ENCODE measurements at places on chromosomes 2 and 18. TPM values are rescaled to one million over a fixed set of nuclear protein-coding genes. Genes with fewer than 3 reads are reported as not detected.

DNA sequence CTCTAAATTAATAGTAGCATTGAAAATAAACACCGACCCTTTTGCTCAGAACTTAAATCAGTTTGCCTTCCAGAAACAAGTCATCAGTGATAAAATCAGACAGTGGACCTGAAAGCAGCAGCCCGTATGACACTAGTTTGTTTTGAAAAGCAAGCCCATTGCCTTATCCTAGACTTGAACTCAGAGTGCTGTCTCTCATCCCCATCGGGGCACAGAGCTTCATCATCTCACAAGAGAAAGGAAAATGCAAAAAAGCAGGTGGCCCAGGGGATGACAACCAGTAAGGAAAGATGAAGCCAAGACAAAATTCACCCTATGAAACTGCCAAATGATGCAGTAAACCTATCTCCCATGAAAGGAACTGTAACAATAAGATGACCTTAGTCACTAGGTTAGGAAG lies 71.2 kb downstream of the CERKL start:
- no peaks in the 10 kb centered on the region for H3K36me3 ChIP-seq
- H3K4me3 ChIP-seq = peak overlapping the region; percentile 61
- DNase-seq = no peak

DNA sequence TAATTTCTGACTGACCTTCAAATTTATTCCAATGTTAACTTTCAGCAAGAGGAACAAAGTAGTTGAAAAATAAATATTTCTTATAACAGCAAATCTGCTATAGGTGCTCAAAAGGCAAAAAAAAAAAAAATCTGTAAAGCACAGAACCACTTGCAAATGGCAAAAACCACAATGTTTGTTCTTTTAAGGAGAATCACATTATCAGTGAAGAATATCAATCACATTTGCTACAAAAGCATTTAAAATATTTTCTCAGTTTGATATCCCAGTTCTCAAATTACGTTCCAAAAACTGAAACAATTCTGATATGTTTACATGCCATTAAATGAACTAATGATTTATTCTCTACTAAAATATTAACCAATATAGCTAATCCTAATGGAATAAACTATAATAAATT lies 163.3 kb downstream of the METTL4 start:
- no peaks in the 10 kb centered on the region for H3K36me3 ChIP-seq
- H3K4me3 ChIP-seq = no peak overlapping the region
- H3K27me3 ChIP-seq = no peaks in the 10 kb centered on the region
- H3K4me1 ChIP-seq = no peaks in the 10 kb centered on the region
- no peak for DNase-seq

DNA sequence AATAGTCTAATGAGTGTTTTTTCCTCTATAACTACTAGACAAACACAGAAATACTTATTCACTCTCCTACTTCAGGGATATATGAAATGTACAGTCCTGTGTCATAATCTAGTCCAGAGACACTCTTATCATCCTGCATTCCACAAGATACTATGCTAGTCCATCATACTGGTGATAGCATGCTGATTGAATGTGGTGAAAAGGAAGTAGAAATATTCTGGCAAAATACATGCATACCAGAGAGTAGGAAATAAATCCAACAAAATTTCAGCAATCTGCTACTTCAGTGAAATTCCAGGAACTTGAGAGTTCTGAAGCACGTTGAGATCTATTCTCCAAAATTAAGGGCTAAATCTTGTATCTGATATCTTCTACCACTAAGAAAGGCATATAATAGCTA lies 353.9 kb downstream of the PID1 start:
- DNase-seq = no peak
- no peaks in the 10 kb centered on the region for H3K4me1 ChIP-seq
- H3K27me3 ChIP-seq = no peaks in the 10 kb centered on the region
- no peaks in the 10 kb centered on the region for H3K36me3 ChIP-seq

DNA sequence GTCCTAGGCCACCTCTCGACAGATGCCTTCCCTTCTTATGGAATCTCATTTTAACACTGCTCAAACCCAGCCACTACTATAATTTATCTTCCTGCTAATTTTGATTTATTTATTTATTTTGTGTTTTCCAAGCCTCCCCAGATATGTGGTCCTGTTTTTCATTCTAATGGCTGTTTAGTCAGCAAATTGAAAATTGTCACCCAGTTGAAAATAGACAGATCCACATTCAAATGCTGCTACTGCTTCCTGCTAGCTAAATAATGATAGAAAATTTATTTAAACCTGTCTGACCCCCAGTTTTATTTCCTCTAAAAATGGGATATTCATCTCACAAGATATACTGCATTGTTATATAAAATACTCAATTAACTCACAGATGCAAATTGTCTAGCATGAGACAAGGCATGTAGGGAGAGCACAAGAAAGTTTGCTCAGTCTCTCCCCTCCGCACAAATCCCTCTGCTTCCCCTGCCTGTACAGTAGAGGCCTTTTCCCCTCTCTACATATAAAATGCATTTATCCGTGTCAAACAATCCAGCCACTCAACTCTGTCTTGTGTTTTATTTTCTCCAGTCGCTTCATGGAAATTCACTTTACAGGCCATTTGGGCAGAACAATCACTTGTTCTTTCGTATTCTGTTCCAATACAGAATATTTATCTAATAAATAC lies 389.9 kb downstream of the SOX11 start:
- no peak for DNase-seq
- no peak overlapping the region for H3K4me3 ChIP-seq
- H3K27me3 ChIP-seq = peaks cover 14% of the 10 kb centered on the region
- H3K4me1 ChIP-seq = peaks cover 37% of the 10 kb centered on the region

The MYO3B gene
- total RNA-seq = 0.22 TPM

GRCh38 chr2:170244555-170244954 lies 66.6 kb downstream of the MYO3B start:
- no peak for DNase-seq
- no peak overlapping the region for H3K27ac ChIP-seq
- H3K4me1 ChIP-seq = peaks cover 6% of the 10 kb centered on the region
- peaks cover 3% of the 10 kb centered on the region for H3K36me3 ChIP-seq

- H3K36me3 ChIP-seq = no peaks in the 10 kb centered on the region
- H3K4me1 ChIP-seq = no peaks in the 10 kb centered on the region
- no peak for DNase-seq
- H3K27me3 ChIP-seq = peaks cover 5% of the 10 kb centered on the region
Measured at GRCh38 chr2:64447317-64448040, 6.5 kb upstream of the LGALSL start.

GRCh38 chr18:5622905-5623304 lies 79.1 kb upstream of the EPB41L3 start:
- no peak for DNase-seq
- no peak overlapping the region for H3K4me3 ChIP-seq
- H3K27ac ChIP-seq = no peak overlapping the region

The RIT2 gene
- not detected for total RNA-seq

- DNase-seq = no peak
- no peak overlapping the region for H3K27ac ChIP-seq
- no peaks in the 10 kb centered on the region for H3K4me1 ChIP-seq
- H3K4me3 ChIP-seq = no peak overlapping the region
Measured at GRCh38 chr2:36672199-36672598, 24.3 kb upstream of the VIT start.

DNA sequence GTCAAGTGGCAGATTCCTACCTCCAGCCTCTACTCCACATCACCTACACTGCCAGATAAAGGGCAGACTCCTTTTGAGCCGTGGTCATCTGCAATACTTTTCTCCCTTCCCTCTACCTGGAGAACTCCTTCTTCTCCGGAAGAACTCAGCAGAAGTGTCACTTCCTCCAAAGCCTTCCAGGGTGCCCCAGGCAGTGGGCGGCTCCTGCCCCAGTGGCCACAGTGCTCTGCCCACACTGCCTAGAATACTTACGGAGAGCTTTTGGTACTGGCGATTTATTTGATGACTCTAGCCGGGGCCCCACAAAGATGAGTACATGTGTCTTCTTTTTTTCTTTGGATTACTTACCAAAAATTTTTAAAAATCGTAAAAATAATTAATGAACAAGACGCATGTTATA lies 39.7 kb downstream of the FOSL2 start:
- H3K4me1 ChIP-seq = no peaks in the 10 kb centered on the region
- DNase-seq = no peak
- peaks cover 6% of the 10 kb centered on the region for H3K36me3 ChIP-seq
- no peak overlapping the region for H3K4me3 ChIP-seq

DNA sequence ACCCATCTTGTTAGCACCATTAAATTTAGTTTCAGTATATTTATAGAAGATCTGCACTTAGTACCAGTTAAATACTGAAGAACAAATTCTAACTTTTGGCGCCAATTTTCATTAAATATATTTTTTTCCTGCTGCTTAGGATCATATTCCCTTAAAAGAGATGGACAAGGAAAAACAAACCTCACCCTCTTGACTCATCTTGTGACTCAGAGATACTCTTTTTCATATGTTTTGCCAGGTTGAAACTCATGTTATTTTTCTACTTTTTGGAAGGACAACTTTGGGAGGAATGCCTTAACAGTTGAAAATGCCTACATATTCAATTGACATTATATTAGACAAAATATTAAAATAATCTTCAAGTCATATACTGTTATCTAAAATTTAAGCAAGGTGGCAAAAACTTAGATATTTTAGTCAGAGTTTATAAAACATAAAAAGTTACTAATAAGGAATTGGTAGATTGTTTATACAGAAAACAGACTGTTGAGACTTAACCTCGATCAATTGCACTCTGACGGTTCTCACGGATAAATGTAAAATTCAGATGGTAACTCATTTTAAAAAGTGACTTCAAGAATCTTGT lies 36.2 kb downstream of the PNO1 start:
- H3K27me3 ChIP-seq = no peaks in the 10 kb centered on the region
- H3K4me1 ChIP-seq = no peaks in the 10 kb centered on the region
- no peak overlapping the region for H3K4me3 ChIP-seq
- H3K27ac ChIP-seq = no peak overlapping the region
- no peaks in the 10 kb centered on the region for H3K36me3 ChIP-seq

DNA sequence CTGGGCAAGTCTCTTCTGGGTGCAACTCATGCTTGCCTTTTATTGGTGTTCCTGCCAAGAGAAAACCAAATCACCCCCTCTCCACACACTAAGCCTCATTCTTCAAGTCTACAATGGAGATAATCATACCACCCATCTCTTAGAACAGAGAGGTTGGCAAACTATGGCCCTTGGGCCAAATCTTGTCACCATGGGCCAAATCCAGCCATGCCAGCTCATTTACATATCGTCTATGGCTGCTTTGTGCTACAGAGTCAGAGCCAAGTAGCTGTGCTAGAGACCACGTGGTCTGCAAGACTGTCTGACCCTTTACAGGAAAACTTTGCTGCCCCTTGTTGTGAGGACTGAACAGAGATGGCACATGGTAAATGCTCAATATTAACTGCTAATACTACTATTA lies 270.3 kb upstream of the PARD3B start:
- peaks cover 12% of the 10 kb centered on the region for H3K4me1 ChIP-seq
- peak overlapping the region; percentile 46 for H3K27ac ChIP-seq

The EML6 gene
- 0.91 TPM for total RNA-seq

The CHRND gene
- 2.2 TPM for total RNA-seq

DNA sequence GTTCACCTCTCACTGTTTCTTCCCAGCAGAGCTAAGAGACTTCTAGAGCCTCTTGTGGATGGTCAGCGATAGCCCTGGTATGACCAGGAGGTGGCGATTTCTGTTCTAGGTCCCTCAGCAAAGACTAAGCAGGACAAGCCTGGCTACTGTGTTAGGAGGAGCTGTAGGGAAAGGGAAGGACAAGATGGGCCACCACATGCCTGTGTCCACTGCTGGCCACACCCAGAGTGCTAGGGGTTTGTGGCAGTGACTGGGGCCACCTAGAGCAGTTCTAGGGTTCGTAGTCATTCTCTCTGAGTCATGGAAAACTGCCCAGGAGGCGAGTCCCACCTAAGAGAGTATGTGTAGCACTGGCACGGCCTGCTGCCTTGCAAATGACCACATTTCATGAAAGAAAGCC lies 179.4 kb downstream of the ALPK2 start:
- no peak for DNase-seq
- no peaks in the 10 kb centered on the region for H3K27me3 ChIP-seq
- H3K4me3 ChIP-seq = no peak overlapping the region
- H3K36me3 ChIP-seq = no peaks in the 10 kb centered on the region
- no peak overlapping the region for H3K27ac ChIP-seq
- peaks cover 7% of the 10 kb centered on the region for H3K4me1 ChIP-seq

The MDH1B gene
- 0.98 TPM for total RNA-seq

DNA sequence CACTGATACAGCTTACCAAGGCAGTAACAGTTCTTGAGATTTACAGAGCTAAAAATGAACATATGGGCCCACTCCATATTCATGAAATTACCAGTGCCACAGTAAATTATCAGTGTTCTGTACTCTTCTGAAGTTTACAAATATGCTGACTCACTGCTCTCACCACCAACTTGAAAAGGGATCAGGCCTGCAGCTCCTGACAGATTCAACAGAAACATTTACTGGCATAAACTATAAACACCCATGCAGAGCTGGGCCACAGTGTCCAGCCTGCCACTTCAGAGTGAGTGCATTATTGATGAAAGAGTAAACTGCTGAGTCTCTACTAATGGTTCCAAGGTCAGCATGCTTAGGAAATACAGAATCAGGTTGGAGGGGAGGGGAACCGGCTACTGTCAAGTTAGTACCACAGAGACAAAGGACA lies 83.1 kb downstream of the FARSB start:
- H3K4me3 ChIP-seq = peak overlapping the region; percentile 2
- no peaks in the 10 kb centered on the region for H3K36me3 ChIP-seq
- H3K27ac ChIP-seq = peak overlapping the region; percentile 17
- H3K4me1 ChIP-seq = peaks cover 22% of the 10 kb centered on the region

- H3K36me3 ChIP-seq = no peaks in the 10 kb centered on the region
- no peaks in the 10 kb centered on the region for H3K4me1 ChIP-seq
- H3K4me3 ChIP-seq = no peak overlapping the region
- no peak for DNase-seq
- peaks cover 2% of the 10 kb centered on the region for H3K27me3 ChIP-seq
Measured at GRCh38 chr2:199928226-199928625, 17.1 kb downstream of the C2orf69 start.

GRCh38 chr2:127154396-127154795 lies 47.4 kb upstream of the BIN1 start:
- H3K36me3 ChIP-seq = peaks cover 5% of the 10 kb centered on the region
- no peak overlapping the region for H3K27ac ChIP-seq
- H3K4me1 ChIP-seq = no peaks in the 10 kb centered on the region
- H3K4me3 ChIP-seq = no peak overlapping the region

DNA sequence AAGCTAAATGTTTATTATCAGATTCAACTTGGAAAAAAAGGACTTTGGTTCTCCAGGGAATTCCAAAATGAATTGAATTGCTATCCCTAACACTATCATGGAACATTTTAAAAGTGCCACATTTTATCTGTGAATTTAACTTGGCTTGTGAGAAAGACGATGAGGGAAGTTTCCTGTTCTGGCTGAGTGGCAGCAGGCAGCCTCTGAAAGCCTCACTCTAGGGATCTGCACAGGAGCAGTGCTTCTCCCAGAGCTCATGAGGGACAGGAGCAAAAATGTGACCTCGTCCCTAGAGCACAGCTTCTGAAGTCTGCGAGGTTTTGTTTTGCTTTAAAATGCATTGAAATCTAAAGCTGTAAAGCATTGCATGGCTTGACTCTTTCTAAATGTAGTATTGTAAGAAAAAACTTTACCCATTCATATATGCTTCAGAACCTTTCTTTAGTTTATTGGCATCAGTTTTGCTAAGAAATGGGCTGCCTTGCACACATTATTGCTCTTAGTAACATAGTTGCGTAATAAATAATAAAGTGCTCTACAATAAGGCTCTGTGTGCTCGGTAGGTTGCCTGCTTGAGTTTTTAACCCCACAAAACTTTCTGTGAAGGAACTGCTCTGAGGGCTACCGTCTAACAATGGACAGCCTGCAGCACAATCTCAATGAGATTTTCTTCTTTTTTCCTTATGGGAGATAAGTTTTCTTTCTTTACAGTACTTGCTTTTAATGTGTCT lies 136.2 kb upstream of the CDCA7 start:
- no peaks in the 10 kb centered on the region for H3K27me3 ChIP-seq
- no peaks in the 10 kb centered on the region for H3K36me3 ChIP-seq
- DNase-seq = no peak
- H3K27ac ChIP-seq = no peak overlapping the region
- H3K4me3 ChIP-seq = peak overlapping the region; percentile 47
